ENCODE measurements at places on chromosomes 4 and X.

DNA sequence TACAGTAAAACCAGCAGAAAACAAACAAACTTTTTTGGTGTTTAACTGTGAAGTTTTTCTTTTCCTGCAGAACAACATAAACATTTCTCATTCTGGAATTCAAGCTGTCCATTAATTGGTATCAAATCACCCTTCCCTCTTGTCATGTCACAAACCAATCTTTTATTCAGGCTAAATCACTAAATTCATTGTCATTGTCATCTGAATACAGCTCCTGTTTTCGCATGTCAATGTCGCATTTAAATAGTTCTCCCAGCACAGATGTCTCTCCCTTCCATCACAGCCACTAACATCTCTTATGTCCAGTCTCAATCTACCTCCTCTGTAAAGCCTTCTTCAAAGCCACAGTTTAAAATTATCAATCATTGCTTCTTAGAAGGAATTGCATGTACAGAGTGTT, 192.1 kb upstream of the PCDH10 start:
- no peak for DNase-seq

DNA sequence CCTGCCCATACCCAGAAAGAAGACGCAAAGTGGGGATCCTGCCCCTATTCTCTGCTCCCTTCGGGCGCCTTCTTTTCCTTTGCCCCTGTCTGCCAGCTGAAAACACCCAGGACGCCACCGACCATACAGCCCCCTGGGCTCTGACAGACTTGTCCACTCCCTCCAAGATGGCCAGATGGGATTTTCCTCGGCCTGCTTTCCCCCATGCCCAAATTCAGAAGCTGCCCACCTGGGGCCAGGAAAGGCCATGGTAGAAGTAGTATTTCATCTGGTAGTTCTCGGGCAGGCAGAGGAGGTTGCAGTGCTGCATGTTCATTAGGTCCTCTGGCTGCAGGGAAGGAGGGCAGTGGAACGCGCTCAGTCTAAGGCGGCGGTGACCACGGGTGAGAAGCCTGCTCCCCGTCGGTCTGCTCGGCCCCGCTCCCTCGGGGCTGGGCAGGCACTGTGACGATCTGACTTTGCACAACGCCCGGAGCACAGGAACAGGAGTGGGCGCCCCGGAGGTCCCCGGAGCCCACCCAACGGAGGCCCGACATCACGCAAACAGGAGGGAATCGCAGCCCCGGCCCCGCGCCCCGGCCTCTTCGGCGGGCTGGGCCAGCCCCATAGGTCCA, 582 bp downstream of the NAA10 start:
- no peak for DNase-seq

DNA sequence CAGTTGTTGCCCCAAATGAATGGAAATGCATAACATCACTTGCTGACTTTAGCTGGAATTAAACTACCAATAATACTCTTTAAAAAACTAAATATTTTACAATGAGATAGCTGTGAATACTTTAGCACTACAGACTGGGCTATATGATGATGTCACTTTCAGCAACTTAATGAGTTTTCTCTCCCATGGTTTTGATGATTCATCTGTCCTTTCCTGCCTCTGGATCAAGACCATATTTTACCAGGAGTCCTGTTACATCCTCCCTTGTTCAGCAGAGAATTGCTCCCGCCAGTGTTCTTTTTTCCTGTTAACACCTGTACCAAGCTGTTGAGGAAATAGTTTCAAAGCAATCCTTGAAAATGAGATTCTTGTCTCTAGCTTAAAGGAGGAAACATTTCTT, 543.0 kb downstream of the SPRY1 start:
- no peak for DNase-seq

DNA sequence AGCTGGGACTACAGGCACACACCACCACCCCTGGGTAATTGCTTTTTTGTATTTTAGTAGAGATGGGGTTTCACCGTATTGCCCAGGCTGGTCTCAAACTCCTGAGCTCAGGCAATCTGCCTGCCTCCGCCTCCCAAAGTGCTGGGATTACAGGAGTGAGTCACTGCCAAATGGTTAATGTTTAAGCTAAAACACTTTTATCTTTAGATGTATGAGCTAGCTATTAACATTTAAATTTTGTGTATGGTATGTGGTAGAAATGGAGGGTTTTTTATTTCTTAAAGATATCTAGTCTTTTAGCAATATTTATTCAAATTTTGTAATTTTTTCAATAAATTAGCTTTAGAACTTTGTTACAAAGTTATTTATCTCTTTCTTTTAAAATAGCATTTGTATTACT, 1659.8 kb upstream of the ADGRL3 start:
- no peak for DNase-seq

- DNase-seq, result no peak
Measured at GRCh38 chrX:3690140-3690539, 23.3 kb downstream of the PRKX start.

DNA sequence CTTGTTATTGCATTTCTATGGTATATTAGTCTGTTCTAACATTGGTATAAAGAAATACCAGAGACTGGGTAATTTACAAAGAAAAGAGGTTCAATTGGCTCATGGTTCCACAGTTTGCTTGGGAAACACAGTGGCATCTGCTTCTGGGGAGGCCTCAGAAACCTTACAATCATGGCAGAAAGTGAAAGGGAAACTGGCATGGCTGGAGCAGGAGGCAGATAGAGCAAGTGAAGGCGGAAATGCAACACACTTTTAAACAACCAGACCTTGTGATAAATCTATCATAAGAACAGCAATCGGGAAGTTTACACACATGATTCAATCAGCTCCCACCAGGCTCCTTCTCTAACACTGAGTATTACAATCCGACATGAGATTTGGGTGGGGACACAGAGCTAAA, 346.6 kb upstream of the GNPDA2 start:
- no peak for DNase-seq

- no peak for DNase-seq
Measured at GRCh38 chr4:14772388-14772787, 229.9 kb upstream of the CPEB2 start.

Data from activated naive CD4-positive, alpha-beta T cell treated with Interleukin-2 at 50 U/mL for 16 hours (primary cell).